ENCODE measurements at places on chromosomes 7 and 10.

DNA sequence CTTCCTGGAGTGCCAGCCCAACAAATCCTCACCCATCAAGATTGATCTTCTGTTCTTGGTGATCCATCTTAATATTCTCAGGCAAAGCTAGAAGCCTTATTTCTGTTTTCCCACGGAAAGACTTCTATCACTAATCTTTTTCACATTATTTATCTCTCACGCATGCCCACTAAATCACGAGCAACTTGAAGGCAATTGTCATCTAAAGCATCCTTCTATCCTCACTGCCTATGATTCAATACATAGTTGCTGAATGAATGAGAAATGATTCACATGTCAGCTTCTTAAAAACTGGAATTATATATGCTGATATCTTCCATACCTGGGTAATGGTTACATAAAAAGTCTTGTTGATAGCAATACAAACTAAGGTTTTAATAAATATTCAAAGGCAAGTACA is 12.6 kb upstream of the COL1A2 start:
- DNase-seq: no peak

- DNase-seq: no peak
These were observed 3.5 kb downstream of the DGKB start for GRCh38 chr7:14899030-14899429.

DNA sequence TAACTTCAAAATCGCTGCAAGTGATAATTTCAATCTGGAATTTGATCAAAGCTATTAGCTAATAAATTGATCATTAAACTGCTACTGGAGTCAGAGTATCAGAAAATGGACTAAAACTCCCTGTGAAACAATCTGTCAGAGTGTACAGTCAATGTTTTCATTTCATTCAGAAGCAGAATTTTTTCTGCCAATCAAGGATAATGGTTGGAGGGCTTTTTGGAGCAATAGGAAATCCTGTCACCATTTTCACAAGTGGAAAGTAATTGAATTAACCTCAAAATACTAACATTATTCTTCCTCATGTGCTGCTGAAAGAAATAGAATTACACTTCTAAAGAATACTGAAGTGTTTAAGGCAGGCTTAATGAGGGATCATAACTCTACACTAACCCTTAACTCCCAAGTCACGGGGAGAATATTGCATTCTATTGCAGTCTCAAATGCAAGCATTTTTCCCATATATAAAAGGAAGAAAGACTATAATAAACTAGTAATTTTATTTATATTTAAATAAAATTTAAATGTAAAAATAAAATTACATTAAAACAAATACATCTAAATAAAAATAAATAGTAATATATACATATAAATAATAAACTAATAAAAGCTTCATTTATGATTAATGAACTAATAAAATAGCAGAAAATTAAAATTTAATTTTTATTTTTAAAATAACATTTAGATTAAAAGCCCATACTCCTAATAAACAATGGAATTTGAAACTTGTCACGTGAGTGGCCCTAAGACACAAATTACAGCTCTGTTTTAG is 67.1 kb downstream of the SEMA3E start:
- no peak for DNase-seq

GRCh38 chr10:131926253-131926652 is 25.4 kb downstream of the PPP2R2D start:
- no peak for DNase-seq

DNA sequence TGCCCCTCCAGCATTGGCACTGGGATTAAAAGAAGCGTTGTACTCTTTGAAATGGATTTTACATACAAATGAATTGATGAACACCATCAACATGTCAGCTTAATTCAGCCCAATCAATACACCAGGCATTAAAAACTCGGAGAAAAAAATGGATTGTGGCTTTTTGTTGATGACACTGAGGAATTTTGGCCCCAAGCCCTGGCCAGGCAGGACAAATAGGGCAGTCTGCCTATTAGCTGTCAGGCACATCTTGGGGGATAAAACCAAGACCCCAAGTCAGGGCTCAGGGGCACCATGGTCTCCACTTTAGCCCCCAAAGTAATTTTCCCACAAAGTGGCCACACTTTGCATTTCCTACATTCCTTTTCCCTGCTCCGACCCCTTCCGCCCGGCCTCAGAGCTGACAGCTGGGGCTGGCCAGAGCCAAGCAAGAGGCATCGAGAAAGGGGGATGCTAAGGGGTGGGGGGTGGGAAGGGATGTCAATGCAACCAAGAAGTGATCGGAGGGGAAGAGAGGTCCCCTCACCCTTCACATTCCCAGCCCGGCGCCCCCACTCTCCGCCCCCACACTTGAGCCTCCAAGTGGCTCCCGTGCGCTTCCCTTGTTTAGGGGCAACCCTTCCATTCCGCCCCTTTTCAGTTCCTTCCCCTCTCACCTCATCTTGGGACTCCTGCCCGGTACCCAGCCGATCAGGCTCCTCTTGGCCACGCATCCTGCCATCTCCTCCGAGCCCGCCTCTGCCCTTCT is 711 bp downstream of the HIP1 start:
- DNase-seq: peak; percentile 37

DNA sequence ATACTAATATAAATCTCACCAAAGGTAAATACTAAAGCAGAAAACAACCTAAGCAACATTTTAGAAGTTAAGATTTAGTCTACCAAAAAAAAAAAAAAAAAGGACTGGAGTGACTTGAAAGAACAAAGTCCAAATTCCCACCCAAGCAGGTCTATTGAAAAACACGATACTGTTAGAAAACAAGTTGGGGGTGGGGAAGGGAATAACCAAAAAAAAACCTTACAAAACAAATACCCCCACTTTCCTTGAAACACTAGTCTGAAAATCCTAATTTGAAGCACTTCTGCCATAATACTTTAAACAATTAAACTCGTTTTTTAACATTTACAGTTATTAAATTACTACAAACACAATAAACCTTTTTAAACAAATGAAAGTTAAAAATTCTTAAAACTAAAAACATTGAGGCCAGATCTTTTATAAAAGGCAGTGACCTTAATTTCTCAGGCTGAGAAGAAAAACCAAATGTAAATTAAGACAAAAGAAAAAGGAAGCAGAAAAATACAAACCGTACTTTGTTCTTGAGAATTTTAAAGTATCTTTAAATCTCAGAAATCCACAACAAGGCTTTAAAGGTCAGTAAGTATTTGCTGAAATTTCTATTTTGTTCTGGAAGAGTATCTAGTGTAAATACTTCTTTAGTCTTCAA is 135.1 kb downstream of the NRBF2 start:
- DNase-seq: peak; percentile 61

DNA sequence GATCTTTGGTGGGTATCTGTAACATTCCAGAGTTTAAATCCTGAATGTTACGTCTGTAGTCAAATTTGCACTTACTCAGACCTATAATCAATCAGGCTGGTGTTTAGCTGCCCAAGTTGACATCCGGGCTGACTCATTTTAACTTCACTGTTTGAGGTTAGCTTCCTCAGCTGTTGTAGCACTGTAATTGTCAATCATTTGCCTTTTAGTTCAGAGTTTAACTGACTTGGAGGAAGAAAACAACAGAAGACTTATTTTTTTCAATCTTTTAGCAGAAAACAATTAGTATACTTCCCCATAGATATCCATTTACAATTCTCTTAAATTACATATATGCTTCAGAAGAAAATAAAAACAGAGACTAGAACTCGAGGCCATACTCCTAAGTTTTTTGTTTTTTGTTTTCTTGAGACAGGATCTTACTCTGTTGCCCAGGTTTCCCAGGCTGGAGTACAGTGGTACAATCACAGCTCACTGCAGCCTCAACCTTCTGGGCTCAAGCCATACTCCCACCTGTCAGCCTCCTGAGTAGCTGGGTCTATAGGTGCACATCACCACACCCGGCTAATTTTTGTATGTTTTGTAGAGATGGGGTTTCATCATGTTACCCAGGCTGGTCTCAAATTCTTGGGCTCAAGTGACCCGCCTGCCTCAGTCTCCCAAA is 38.5 kb upstream of the LRRC17 start:
- DNase-seq: no peak

DNA sequence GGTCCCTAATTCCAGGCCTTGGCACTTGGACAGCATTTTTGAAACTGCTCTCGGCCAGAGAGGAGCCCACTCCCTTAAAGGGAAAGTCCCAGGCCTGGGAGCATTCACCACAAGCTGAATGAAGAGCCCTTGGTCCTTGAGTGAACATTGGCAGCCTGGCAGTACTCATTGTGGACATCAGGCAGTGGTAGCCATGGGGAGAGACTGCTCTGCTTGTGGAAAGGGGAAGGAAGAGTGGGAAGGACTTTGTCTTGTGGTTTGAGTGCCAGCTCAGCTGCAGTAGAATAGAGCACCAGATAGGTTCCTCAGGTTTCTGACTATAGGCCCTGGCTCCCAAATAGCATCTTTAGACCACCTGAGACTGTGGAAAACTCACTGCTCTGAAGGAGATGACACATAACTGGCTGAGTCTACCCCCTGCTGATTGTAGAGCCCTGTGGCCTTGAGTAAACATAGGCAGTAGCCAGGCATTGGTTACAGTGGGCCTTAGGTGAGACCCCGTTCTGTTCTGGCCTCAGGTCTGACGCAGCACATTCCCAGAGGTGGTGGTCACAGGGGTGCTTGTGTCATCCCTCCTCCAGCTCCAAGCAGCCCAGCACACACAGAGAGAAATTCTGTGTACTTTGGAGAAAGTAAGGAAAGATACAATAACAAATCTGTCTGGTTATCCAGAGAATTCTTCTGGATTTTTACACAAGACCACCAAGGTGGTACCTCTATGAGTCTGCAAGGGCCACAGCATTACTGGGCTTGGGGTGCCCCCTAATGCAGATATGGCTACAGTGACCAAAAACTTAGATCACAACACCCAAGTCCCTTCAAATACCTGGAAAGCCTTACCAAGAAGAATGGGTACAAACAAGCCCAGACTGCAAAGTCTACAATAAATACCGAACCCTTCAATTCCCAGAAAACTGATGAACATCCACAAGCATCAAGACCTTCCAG is 153.8 kb downstream of the GNAI1 start:
- DNase-seq: peak; percentile 23

- no peak for DNase-seq
These were observed 132.1 kb downstream of the ADRA2A start for GRCh38 chr10:111208951-111209350.

GRCh38 chr10:48390933-48391845 is 84.7 kb downstream of the MAPK8 start:
- DNase-seq: no peak

GRCh38 chr10:75624638-75625037 is 193.2 kb downstream of the LRMDA start:
- no peak for DNase-seq

DNA sequence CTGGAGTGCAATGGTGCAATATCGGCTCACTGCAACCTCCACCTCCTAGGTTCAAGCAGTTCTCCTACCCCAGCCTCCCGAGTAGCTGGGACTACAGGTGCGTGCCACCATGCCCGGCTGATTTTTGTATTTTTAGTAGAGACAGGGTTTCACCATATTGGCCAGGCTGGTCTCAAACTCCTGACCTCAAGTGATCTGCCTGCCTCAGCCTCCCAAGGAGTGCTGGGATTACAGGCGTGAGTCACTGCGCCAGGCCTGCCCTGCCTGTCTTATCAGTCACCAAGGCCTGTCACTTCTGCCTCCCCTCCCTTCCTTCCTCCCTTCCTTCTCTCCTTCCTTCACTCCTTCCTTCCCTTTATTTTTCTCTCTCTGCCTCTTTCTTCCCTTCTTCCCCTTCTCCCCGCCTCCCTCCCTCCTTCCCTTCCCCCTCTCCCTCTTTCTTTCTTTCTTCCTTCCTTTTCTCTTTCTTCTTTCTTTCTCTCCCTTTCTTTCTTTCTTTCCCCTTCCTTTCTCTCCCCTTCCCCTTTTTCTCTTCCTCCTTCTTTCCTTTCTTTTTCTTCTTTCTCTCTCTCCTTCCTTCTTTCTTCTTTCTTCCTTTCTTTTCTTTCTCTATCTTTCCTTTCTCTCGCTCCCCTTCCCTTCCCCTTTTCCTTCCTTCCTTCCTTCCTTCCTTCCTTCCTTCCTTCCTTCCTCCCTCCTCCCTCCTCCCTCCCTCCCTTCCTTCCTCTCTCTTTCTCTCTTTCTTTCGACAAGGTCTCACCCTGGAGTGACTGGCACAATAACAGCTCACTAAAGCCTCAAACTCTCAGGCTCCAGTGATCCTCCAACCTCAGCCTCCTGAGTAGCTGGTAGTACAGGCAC is 3.1 kb upstream of the ST7 start:
- peak; percentile 89 for DNase-seq

DNA sequence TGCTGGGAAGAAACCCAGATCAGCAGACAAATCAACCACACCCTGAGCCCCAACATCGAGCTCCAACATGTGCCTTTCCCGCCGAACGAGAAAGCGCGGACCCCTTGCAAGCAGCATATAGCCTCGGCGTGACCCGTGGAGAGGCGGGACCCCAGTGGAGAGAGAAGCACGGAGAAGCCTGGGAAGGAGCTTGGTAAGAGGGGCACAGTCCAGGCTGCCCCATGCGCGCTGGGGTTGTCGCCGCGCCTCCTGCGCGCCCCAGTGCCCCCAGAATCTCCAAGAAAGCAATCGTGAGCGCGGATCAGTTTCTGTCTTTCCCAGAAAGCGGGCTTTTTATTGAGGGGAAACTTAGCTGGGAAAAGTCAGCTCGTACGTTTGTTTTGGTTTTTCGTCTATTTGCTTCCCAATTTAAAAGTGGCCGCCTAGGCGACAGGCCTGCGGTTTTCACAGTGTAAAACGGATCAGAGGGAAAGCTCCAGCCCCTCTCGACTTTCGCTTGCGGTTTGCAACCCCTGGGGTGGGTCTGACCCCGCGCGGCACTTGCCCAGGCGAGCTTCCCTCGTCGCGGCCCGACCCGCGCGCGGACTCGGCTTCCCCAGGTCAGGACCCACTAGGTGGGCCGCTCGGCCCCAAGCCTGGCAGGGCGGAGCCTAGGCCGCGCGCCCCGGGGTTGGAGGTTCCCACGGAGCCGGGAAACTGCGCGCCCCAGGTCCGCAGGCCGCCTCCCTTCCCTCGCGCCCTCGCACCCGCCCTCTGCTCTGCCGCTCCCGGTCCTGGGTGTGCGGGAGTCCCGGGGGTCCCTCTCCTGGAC is 31.1 kb downstream of the SKIDA1 start:
- peak; percentile 33 for DNase-seq

GRCh38 chr10:3082290-3082689 is 14.9 kb downstream of the PFKP start:
- no peak for DNase-seq

GRCh38 chr7:131342864-131343442 is 15.3 kb downstream of the MKLN1 start:
- no peak for DNase-seq

Data from erythroblast (primary cell).